ENCODE measurements at places on chromosomes 12 and 14.

DNA sequence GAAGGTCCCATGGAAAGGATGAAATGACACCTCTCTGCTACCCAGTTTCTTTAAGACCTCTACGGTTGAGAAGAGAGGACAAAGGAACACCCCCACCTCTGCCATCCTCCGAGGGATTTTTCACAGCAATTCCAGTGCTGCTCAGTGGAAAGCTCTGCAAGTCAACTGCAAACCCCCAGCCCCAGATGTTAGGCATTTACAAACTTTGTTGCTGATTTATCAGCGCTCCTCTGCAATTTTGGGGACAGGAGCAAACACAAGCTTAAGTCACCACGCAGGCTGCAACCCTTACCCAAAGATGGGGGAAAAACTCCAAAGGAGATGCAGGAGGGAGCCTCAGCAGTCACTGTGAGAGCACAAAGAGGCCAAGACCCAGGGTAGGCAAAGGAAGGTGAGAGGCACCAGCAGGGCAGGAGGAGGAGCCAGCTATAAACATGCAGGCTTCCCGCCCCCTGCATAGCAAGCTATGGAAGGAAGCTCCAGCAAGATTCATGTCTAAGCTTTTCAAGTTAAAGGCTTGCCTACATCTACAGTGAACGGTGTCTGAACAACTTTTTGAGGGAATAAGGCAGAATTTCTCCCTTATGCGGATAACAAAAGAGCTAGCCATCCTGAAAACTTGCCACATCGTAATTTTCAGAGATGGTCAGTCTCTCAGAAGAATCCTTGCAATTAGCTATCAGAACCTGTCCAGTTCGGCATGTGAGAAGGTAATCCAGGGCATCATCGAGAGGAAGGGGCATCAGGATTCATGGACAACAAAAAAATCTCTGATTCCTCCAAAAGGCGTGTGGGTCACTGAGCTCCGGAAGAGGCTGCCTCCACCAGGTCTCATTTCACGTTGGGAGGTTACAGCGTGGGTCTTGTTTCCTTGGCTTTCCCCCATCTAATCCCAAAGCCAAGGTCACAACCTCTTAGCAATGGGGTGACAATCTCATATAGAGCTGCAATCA is 3.9 kb downstream of the CTDSP2 start:
- DNase-seq: no peak

DNA sequence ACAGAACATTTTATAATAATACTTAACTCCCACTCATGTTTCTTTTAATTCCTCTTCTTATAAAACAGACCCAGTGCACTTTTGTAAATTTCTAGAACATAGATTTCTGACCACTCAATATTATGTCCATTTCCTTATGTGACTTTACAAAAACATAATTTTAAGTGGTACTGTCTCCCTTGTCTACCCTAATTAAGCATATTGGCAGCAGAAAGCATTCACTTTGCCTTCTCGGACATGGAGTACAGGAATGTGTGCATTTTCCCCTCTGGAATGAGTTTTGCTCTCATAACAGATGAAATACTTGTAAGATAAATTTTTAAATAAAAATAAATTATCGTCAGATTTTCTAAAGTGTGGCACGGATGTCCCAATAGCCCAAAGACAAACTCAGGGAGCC is 129.5 kb upstream of the MDM1 start:
- DNase-seq: no peak

DNA sequence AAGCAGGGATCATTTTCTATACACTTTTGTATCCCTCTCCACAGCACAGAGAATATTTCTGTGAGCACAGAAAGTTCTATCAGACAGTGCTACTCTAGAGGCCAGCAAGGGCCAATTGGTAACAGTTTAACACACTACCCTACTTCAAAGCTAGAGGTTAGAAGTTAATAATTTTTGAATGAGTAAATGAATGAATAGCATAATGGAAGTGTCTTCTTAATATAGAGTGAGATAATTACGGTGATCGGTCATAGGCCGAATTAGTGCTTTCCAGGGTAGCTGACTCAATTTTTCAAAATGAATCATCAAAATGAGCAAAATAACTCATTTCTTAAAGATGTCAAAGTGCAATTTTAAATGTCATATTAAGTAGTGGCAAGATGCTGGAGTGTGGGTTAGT is 67.0 kb upstream of the CCDC198 start:
- DNase-seq: no peak

GRCh38 chr12:67141296-67142018 is 127.7 kb upstream of the CAND1 start:
- DNase-seq: no peak

GRCh38 chr12:89576572-89577220 is 50.8 kb upstream of the POC1B start:
- no peak for DNase-seq

DNA sequence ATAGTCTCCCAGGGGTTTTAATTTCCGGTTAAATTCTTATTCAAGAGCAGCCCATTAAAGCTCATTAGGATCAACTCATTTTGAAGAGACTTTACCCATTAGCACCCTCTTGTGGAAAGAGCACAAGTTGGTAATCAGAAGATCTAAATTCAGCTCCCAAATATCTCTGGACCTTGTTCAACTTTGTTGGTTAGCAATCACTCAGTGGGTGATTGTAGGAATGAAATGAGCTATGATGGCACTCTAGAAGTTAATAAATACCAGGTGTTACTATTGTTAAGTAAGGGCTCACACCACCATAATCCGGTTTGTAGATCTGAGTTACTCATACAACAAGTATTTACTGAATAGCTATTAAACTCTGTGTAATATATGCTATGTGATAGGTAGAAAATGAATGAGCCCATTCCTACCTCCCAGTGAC is 42.9 kb downstream of the TRIP11 start:
- peak; percentile 42 for DNase-seq

GRCh38 chr12:50086148-50086547 is 1.0 kb downstream of the SMARCD1 start:
- DNase-seq: no peak

DNA sequence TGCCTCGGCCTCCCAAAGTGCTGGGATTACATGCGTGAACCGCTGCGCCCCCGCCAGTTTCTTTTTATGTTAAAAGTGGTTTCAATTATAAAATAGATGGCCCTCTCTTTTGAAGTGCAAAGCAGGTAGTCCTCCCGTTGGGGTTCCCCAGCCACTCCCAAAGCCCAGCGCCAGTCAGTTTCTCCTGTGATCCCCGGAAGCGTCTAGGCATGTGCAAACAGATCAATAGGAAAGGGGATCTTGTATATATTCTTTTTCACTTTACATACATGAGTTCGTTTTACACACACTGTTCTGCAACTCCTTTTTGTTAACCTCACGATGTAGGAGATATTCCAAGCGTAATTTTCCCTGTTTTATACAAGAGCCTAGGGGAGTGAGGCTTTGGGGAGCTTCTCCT is 16.3 kb upstream of the DLK1 start:
- no peak for DNase-seq

DNA sequence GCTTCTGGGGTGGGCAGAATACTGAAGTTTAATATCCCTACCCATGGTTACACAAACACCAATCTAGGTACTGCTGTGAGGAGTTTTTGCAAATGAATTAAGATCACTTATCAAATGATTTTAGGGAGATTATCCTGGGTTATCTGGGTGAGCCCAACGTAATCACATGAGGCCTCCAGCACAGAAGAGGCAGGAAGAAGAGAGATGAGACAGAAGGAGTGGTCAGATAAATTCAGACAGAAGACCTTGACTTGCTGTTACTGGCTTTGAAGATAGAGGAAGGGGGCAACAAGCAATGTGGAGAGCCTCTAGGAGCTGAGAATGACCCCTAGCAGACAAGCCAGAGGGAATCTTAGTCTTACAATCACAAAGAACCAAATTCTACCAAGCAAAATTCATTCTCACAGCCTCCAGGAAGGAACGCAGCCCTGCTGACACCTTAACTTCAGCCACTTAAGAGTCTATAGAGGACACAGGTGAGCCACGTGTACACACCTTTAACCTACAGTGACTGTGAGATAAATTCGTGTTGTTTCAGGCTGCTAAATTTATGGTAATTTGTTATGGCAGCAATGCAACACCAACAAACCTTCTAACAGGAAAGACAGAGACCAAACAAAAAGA is 49.4 kb downstream of the FERMT2 start:
- no peak for DNase-seq

DNA sequence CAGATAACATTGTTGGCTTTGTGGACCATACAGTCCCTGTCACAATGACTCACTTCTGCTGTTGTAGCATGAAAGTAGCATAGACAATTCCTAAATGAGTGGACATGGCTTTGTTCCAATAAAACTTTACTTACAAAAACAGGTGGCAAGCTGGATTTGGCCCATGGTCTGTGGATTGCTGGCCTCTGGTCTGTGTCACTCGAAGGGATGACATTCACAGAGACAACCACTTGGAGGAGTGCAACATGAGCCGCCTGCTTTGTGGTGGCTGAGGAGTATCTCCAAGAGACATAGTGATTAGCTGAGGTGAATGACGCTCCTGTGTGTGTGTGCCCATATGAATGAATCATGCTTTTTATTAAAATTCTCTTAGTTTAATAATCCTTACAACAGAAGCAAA is 81.3 kb upstream of the NRXN3 start:
- no peak for DNase-seq

DNA sequence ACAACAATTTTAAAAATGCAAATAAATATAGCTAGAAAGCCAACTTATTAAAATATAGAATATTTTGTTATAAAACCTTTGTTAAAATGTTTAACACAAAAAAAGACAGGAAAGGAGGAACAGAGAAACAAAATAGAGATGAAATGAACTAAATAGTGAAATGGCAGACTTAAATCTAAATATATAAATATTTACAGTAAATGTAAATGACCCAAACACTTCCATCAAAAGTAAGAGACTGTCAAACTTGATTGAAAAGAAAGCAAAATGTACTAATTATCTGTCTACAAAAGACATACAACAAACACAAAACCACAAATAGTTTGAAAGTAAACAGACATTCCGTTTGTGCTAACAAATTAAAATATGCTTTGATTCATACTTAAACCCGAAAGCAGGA is 41.7 kb downstream of the PLBD1 start:
- DNase-seq: no peak

DNA sequence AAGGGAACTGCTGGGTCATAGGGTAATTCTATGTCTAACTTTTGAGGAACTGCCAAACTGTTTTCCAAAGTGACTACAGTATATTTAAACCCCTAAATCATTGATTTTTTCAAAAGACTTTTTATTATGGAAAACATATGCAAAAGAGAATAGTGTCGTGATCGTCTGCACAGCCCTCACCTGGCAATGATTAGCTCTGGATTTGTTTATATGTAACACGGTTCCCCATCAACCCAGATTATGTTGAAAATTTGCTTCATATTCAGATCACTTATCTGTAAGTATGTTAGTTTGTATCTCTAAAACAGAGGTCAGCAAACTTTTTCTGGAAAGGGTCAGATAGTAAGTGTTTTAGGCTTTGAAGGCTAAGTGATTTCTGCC is 52.7 kb downstream of the CCDC92 start:
- DNase-seq: no peak

DNA sequence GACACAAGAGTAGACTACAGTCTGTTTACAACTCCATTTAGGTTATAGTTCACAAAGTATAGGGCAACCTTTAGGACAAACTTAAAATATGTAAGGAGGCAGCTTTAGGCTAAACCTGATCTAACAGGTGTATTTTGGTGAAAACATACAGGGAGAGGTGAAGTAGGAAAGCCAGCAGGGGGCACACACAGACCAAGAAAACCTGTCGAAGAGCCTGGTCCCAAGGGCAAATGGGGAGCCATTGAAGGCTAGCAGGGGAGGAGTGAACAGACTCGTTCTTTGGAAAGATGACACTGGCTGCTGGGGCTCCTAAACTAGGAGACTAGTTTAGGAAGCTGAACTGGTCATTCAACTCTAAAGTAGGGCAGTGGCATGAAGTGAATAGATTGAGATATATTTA is 138.8 kb upstream of the WSCD2 start:
- DNase-seq: peak; percentile 30

DNA sequence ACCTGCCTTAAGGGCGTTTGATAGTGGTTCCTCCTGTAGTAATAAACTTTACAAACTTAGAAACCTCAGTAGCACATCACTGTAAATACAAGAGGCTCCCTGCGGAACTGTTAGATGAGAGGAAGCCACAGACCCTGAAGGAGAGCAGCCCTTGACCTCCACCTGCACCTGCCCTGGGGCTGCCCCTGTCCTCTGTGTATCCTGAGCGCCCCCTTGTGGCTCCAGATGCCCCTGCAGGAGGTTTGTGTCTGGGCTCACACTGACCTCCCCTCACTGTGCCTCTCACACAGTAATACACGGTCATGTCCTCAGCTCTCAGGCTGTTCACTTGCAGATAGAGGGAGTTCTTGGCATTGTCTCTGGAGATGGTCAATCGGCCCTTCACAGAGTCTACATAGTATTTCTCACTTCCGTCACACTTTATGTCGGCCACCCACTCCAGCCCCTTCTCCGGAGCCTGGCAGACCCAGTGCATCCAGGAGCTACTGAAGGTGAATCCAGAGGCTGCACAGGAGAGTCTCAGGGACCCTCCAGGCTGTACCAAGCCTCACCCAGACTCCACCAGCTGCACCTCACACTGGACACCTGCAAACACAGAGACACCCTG is 1059.8 kb downstream of the TMEM121 start:
- DNase-seq: peak; percentile 72

GRCh38 chr12:57428965-57429364 is 1.9 kb downstream of the R3HDM2 start:
- DNase-seq: no peak

- no peak for DNase-seq
These were observed 426.6 kb downstream of the EGLN3 start for GRCh38 chr14:33524244-33524643.

GRCh38 chr12:80807640-80808288 is 91.1 kb downstream of the MYF5 start:
- DNase-seq: no peak

- no peak for DNase-seq
These were observed 335.7 kb downstream of the BMP4 start for GRCh38 chr14:53620890-53621289.

DNA sequence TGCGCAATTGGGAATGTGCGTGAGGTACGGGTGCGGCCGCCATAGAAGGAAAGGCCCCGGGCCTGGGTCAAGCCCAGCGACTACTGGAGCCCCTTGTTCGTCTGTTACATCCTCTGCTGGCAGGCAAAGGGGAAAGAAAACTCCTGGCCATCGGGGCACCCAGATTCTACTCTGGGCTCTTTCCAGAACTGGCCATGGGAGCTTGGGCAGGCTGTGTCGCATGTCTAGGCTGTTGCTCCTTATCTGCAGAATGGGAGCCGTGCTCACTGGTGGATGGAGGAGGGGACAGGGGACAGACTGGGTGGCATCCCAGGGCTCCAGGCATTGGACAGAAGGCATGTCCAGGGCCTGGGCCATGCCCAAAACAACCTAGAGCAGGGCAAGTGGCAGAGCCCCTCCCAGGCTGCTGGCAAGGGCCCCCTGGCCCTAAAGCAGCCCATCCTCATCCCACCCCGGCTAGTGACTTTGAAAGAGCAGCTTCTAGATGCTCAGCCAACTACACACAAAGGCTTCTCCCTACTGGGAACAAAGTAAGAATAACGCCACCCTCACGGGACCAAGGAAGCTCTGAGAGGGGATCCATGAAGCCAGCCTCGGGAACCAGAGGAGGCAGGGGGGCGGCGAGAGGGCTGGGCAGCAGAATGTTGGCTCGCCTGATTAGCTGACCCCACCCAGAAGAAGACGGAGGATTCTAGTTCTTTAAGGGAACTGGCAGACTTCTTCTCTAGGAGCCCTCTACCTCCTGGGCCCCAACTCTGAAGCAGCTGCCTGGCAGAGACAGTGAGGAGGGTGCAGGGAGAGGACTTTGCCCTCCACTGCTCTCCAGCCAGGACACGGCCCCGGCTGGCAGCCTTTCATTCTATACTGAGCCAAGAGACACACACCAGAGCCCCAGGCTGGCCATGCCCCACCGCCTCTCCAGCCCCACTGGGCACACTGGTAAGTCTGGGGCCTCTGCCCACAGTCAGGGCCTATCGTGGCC is 96.8 kb downstream of the SINHCAF start:
- no peak for DNase-seq
